ENCODE measurements at places on chromosomes 12 and 14. TPM values are rescaled to one million over a fixed set of nuclear protein-coding genes. Genes with fewer than 3 reads are reported as not detected.
A peak's percentile ranks its signal among the peaks of the same experiment; 100 is the strongest.

GRCh38 chr12:103841690-103842584, 903 bp upstream of the NT5DC3 start:
- H3K36me3 ChIP-seq, result no peaks in the 10 kb centered on the region
- no peaks in the 10 kb centered on the region for H3K27me3 ChIP-seq
- H3K27ac ChIP-seq, result peak overlapping the region; percentile 94
- peak overlapping the region; percentile 91 for H3K4me3 ChIP-seq
- DNase-seq, result peak; percentile 67
- no peaks in the 10 kb centered on the region for H3K4me1 ChIP-seq

DNA sequence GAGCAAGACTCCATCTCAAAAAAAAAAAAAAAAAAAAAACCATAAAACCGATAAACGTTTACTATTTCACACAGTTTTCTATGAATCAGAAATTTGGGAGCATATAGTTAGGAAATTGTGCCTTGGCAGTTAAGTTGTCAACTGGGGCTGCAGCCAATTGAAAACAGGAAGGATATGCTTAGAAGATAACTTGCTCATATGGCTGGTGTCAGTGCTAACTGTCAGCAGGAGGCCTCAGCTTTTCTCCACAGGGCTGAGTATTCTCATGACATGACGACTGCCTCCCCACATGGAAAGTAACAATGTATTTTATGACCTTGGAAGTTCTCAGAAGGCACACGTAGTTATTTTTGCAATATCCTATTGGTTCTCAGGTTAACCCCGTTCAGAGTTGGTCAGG, 29.6 kb upstream of the OR5AU1 start:
- H3K36me3 ChIP-seq, result no peaks in the 10 kb centered on the region
- no peaks in the 10 kb centered on the region for H3K4me1 ChIP-seq
- DNase-seq, result no peak
- no peak overlapping the region for H3K4me3 ChIP-seq
- H3K27me3 ChIP-seq, result no peaks in the 10 kb centered on the region
- H3K27ac ChIP-seq, result no peak overlapping the region

DNA sequence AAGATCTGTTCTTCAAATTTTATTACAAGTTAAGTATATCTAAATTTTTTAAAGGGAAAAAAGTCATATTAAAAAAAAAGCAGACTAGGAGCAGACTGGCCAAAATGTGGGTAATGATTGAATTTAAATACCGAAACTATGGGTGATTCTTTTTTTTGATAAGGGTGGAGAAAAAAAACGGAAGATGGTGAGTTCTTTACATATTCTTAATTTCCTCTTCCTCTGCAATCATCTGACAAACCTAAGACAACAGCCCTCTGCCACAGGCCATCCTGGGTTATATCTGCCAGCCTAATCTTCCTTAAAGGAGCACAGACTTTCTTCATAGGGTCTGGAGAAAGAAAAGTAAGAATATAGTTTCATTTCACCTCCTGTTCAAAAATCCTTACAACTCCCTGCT, 108.0 kb downstream of the PPP2R5E start:
- peak overlapping the region; percentile 78 for H3K27ac ChIP-seq
- peaks cover 70% of the 10 kb centered on the region for H3K4me1 ChIP-seq
- H3K27me3 ChIP-seq, result no peaks in the 10 kb centered on the region

Gene TNS2
- 132 TPM for total RNA-seq

GRCh38 chr14:34256223-34256622, 205.8 kb downstream of the SPTSSA start:
- peaks cover 4% of the 10 kb centered on the region for H3K4me1 ChIP-seq
- no peaks in the 10 kb centered on the region for H3K36me3 ChIP-seq
- H3K4me3 ChIP-seq, result no peak overlapping the region
- H3K27ac ChIP-seq, result no peak overlapping the region
- H3K27me3 ChIP-seq, result no peaks in the 10 kb centered on the region
- no peak for DNase-seq

- DNase-seq, result no peak
- H3K27ac ChIP-seq, result no peak overlapping the region
- H3K36me3 ChIP-seq, result peaks cover 3% of the 10 kb centered on the region
- no peaks in the 10 kb centered on the region for H3K27me3 ChIP-seq
- peaks cover 4% of the 10 kb centered on the region for H3K4me1 ChIP-seq
These were observed 10.8 kb downstream of the TSPAN9 start for GRCh38 chr12:3087758-3088650.

GRCh38 chr12:46387670-46388069, 15.1 kb upstream of the SLC38A2 start:
- H3K4me3 ChIP-seq, result peak overlapping the region; percentile 55
- H3K27me3 ChIP-seq, result no peaks in the 10 kb centered on the region
- DNase-seq, result no peak
- H3K27ac ChIP-seq, result peak overlapping the region; percentile 98

Gene ALX1
- total RNA-seq, result not detected

Gene PLEKHG7
- total RNA-seq, result not detected

Gene TMEM119
- total RNA-seq, result 1.0 TPM

- peaks cover 3% of the 10 kb centered on the region for H3K27me3 ChIP-seq
- H3K27ac ChIP-seq, result no peak overlapping the region
- H3K4me1 ChIP-seq, result no peaks in the 10 kb centered on the region
These were observed 14.7 kb upstream of the HHIPL1 start for GRCh38 chr14:99630202-99630601.

Gene PPM1H
- 2.9 TPM for total RNA-seq

- H3K27me3 ChIP-seq, result peaks cover 4% of the 10 kb centered on the region
- H3K27ac ChIP-seq, result no peak within 1 kb of the TSS
- H3K36me3 ChIP-seq, result no peaks in the 10 kb centered on the region
- no peak for DNase-seq
- no peaks in the 10 kb centered on the region for H3K4me1 ChIP-seq
These were observed at the start of gene GLT1D1 for GRCh38 chr12:128852885-128853599. GLT1D1 (plus strand) TSS chr12:128853478; CDS start chr12:128853582, 104 bp downstream.

Gene RIMKLB
- total RNA-seq, result 9.5 TPM

Gene OR6C6
- total RNA-seq, result not detected

DNA sequence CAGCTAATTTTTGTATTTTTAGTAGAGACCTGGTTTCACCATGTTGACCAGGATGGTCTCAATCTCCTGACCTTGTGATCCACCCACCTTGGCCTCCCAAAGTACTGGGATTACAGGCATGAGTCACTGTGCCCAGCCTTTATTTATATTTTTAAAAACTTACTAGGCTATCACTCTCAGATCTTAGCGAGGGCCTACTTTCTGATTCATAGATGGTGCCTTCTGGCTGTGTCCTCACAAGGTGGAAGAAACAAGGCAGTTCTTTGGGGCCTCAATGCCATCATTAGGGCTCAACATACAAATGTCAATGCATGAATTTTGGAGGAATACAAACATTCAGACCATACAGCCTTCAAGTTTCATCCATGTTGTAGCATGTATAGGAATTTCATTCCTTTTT, 2.4 kb upstream of the DGLUCY start:
- no peaks in the 10 kb centered on the region for H3K36me3 ChIP-seq
- no peak for DNase-seq

Data from psoas muscle (tissue), 8 donors.